ENCODE measurements at places on chromosomes 13 and 19. TPM values are rescaled to one million over a fixed set of nuclear protein-coding genes. Genes with fewer than 3 reads are reported as not detected.
A peak's percentile ranks its signal among the peaks of the same experiment; 100 is the strongest.

- H3K27ac ChIP-seq: no peak overlapping the region
- DNase-seq: no peak
- H3K27me3 ChIP-seq: no peaks in the 10 kb centered on the region
- H3K4me3 ChIP-seq: no peak overlapping the region
Measured at GRCh38 chr13:98439126-98439828, 137.6 kb downstream of the STK24 start.

- H3K27me3 ChIP-seq: peaks cover 6% of the 10 kb centered on the region
- DNase-seq: no peak
- H3K36me3 ChIP-seq: no peaks in the 10 kb centered on the region
- H3K4me1 ChIP-seq: no peaks in the 10 kb centered on the region
- H3K27ac ChIP-seq: no peak overlapping the region
Measured at GRCh38 chr19:29908963-29909944, 32.8 kb upstream of the URI1 start.

Gene MYO1F
- 0.35 TPM for total RNA-seq

DNA sequence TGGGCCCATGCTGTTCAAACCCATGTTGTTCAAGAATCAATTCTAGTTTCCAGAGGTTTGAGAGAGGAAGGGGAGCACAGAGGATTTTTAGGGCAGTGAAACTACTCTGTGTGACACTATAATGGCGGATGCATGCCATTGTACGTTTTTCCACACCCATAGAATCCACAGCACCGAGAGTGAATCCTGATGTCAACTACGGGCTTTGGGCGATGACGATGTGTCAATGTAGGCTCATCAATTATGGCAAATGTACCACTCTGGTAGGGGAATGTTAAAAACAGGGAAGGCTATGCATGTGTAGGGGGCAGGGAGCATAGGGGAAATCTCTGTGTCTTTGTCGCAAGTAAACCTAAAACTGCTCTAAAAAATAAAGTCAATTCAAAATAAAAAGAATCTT, 70.7 kb upstream of the UBAC2 start:
- no peaks in the 10 kb centered on the region for H3K27me3 ChIP-seq
- no peaks in the 10 kb centered on the region for H3K4me1 ChIP-seq
- H3K27ac ChIP-seq: no peak overlapping the region
- DNase-seq: no peak

Gene ZNF99
- not detected for total RNA-seq

DNA sequence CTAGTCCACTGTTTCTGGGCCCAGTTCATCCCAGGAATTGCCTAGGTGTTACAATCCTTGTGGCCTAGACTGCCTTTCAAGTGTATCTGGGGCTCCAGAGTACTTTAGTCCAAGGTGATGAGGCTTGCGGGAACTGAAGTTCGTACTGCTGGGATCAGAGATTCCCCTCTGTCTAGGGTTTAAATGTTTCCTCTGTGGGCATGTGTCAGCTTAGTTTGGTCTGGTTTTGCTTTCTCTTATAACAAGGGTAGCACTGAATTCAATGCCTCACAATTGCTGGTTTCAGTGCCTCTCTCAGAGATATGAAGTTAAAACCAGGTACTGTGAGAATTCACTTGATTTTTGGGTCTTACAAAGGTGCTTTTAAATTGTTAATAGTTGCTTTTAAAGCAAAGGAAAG, 30.8 kb downstream of the RGCC start:
- no peak overlapping the region for H3K27ac ChIP-seq
- DNase-seq: no peak
- peaks cover 2% of the 10 kb centered on the region for H3K36me3 ChIP-seq
- no peak overlapping the region for H3K4me3 ChIP-seq
- H3K27me3 ChIP-seq: peaks cover 1% of the 10 kb centered on the region
- no peaks in the 10 kb centered on the region for H3K4me1 ChIP-seq

DNA sequence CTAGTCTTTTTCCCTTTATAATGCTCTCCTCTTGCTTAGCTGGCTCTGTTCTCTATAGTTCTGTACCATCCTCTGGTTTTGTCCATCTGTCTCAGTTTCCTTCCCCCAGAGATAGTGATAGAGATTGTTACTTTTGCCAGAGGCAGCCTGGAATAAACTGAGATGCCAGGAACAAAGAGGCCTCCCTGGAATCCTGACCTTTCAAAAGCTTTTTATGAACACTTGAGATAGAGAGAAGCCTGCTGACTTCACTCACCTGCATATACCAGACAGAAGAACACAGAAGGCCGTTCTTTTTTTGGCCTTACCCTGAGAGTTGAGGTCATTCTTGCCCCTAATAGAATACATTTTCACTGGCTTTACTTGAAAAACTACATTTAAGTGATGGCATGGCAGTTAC, 150.2 kb downstream of the LHFPL6 start:
- no peaks in the 10 kb centered on the region for H3K27me3 ChIP-seq
- peaks cover 43% of the 10 kb centered on the region for H3K4me1 ChIP-seq
- peak overlapping the region; percentile 41 for H3K27ac ChIP-seq
- no peak for DNase-seq
- no peaks in the 10 kb centered on the region for H3K36me3 ChIP-seq

DNA sequence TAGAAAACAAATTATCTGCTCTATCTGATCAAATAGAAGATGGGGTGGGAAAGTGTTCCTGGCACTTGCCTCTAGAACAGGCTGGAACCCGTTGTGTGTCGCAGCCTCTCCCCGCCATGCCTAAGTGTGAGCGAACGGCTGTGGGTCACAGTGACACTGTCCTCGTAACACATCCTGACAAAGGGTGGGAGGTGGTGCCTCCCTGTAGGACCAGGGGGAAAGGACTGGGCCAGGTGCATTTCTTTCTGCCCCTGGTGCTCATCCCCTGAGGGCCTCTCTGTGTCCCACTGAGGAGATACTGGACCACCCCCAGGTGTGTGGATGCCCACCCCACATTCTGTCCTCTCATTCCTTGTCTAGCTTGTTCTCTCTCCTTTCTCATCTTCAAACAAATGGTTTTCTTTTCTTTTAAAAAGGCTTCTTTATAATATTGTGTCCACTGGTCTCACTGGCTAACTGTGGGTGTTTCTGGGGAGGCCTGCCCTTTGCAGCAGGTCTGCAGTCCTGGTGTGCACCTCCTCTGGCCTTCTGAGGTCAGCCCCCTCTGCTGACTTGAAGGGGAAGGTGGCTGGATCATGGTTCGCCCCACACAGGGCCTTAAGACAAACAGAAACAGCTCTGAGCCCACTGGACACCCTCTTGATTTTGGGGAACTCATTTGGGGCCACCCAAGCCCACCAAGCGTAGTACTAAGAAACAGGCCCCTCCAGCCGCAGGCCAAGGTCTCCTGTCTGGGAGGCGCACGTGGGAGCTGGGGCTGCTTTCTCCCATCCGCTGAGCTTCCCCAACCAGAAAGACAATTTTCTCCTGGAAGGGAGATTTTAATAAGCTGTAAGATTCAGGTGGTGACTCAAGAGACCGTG, 152.5 kb upstream of the SOX1 start:
- no peak overlapping the region for H3K4me3 ChIP-seq
- DNase-seq: peak; percentile 17
- H3K4me1 ChIP-seq: peaks cover 6% of the 10 kb centered on the region
- H3K36me3 ChIP-seq: no peaks in the 10 kb centered on the region

All from mesothelial cell of epicardium (in vitro differentiated cells).